Skeletal muscle cell (primary cell): ENCODE measurements at places on chromosomes 1 and 21.

DNA sequence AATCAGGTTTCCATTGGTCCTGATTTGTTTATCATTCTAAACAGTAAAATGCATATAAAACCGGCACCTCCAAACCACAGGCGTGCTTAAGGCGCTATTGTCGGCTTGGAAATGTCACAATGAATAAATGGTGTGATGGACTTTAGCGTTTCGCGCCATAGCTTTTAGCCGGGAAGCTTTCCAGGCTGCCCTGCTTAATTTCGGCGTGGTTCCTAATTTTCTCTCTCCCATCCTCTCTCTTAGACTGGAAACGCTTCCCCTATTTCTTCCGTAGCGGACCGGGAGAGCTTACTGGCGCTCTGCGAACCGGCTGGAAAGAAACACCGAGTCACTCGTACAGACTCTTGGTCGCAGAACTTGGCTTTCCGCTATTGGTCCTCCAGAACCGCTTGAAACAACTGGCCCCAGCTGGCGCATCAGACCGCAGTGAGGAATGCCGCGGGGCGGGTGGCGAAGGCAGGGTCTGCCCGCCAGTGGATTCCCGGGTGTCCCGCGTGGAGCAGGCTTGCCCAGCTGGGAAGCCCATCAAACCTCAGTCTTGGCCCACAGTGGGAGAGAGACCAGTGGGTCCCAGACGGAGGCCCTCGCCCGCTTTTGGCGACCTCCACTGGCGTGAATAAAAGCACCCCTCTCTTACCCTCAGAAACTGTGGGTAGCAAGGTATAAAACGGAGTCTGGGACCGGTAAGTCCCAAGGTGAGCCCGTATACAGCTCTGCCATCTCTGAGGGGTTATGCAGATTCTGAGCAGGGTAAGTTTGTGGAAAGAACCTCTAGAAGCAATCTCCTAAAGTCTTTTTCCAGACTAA, 4.0 kb upstream of the LHX8 start:
- DNase-seq = no peak

DNA sequence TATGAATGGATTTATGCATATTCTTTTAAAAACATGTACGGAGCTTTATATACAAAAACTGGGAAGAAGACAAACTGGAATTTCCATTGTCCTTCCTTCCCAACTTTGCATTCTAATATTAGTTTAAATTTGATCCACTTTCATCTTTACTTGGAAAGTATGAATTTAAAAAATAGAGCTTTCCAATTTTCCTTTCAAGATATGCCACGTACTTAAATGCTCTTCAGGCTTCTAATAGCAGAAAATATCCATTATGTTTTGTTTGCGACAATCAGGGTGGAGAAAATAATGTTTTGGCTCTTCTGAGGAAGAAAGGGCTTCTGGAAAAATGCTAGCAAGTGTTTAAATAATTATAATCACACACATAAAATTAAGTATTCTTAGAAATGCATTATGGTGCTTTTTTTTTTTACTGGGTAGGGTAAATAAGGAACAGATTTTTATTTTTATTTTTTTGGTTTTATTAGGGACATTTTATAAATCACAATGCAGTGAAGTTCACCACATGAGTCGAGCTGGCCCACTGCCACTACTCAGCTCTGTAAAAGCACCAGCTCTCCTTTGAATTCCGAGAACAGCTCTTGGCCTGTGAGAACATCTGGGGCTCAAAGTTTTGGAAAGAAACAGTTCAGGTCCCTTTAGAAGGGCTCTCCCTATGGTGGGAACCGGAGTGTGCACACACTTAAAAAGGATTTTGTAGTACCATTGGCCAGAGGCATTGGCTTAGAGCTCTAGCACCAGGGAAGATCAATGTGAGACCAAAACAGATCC, 287.4 kb upstream of the LYPLAL1 start:
- peak; percentile 19 for DNase-seq

- no peak for DNase-seq
Observed at GRCh38 chr1:112983537-112984131, 27.6 kb upstream of the SLC16A1 start.

DNA sequence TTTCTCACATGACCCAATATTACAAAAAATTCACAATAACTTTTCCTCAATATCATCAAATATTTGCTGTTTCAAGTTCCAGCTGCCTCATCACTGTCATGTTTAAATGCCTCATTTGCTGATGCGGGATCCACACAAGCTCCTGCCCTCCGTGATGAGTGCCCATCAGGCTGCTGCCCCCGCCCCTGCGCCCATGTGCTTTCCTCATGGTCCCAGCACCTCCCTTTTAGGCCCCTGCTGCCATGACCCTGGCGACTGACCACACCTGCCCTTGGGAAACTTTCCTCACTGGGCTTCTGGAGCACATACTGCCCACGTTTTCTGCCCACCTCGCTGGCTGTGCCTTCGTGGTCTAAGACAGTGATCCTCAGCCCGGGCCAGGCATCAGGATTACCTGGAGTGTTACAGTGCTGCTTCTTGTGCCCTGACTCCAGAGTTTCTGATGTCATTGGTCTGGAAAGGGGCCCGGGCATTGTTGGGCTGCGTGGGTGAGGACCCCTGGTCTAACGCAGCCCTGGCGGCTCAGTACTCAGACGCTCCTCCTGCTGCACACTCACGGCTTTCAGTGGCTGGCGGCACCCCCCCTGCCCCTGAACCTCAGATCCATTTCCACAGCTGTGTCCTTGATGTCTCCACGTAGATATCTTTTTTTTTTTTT, 20.5 kb downstream of the PLEKHM2 start:
- no peak for DNase-seq
